Stimulated activated CD8-positive, alpha-beta memory T cell treated with anti-CD3 and anti-CD28 coated beads, Interleukin-15, amount 100 ng/mL, for 48 hours (primary cell): ENCODE measurements at places on chromosomes 7 and 10.

- no peak for DNase-seq
Observed at GRCh38 chr10:29668628-29669027, 33.9 kb upstream of the SVIL start.

- DNase-seq = no peak
Observed at GRCh38 chr7:90111-91063, 102.0 kb upstream of the FAM20C start.

DNA sequence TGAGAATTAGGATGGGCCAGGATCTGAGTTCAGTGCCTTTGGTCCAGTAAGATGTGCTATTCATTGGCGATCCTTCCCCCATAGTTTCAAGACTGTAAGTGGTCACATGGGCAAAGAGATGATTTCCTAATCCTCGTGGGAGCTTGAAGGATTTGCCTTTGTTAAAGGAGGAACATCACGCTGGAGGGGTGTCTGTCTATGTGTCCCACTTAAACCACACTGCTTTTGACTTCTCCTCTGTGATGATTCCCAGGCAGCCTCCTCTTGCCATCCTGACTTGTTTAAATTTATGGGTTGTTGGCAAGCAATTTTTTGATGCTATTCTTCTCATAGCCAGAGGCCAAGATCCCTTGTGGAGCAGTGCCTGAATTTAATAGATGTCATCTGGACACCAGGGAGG is 154.0 kb downstream of the TCF7L2 start:
- no peak for DNase-seq

- DNase-seq = no peak
Observed at GRCh38 chr7:1972744-1973143, 260.0 kb downstream of the MAD1L1 start.

DNA sequence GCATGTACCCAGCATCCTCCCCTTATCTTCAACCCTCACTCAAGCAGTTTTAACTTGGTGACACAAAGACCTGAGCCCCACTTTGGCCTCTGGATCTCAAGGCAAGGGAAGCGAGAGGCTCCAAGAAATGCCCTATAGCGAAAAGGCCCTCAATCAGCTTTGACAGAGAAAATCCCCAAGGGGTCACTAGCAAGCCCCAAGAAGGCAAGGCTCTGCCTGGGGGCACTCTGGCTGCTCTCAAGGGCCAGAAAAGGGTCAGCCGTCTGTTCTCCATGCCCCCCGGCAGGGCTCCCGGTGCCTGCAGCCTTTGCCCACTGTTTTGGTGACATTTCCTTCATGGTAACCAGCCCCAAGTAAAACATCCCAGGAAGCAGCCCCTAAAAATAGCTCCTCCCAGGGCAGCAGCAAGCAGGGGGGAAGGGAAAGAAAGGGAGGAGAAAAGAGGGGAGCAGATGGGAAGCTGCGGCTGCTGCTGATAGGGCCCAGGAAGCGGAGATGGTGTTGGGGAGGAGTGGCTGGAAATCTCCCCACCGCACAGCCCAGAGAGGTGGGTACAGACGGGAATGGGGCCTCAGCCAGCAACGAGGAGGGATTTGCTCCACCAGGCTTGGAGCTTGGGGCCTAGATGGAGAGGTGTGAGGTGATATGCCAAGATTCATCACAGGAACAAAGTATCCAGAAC is 7.1 kb downstream of the CAMK2G start:
- no peak for DNase-seq

- no peak for DNase-seq
Observed at GRCh38 chr10:971613-972012, 16.6 kb upstream of the GTPBP4 start.

DNA sequence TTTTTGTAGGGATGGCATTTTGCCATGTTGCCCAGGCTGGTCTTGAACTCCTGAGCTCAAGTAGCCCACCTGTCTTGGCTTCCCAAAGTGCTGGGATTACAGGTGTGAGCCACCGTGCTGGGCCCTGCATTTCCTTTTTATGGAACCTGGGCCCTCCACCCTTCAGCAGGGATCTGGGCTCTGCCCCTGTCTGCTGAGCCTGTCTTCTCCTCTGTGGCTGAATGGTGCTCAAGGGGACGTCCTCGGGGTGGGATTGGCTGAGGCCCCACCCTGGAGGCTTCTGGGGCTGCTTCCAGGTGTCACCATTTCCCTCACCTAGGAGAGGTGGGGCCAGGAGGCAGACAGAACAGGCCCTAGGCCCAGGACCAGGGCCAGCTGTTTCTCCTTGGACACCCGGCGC is 18.4 kb downstream of the FAM241B start:
- DNase-seq = no peak

- DNase-seq = no peak
Observed at GRCh38 chr10:74924251-74924963, 98.0 kb downstream of the KAT6B start.

- no peak for DNase-seq
Observed at GRCh38 chr10:122276611-122277208, 5.6 kb downstream of the BTBD16 start.

- DNase-seq = no peak
Observed at GRCh38 chr10:108465871-108466641, 1301.5 kb upstream of the SORCS1 start.

DNA sequence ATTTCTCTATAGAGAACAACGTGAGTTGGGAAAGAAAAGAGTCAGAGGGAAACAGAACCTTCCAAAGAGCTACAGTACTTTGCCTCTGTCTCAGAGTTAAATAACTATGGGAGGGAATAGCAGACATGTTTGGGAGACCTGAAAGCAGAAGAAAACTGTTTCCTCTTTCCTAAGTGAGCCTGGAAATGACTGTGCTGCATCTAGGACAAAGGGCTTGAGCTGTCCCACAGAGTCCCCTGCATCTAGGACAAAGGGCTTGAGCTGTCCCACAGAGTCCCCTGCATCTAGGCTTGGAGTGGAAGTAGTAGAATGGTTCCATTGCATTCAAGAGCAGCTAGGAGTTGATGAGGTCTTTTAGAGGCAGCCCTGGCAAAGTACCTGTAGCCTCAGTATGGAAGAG is 149.7 kb downstream of the DKK1 start:
- DNase-seq = no peak

DNA sequence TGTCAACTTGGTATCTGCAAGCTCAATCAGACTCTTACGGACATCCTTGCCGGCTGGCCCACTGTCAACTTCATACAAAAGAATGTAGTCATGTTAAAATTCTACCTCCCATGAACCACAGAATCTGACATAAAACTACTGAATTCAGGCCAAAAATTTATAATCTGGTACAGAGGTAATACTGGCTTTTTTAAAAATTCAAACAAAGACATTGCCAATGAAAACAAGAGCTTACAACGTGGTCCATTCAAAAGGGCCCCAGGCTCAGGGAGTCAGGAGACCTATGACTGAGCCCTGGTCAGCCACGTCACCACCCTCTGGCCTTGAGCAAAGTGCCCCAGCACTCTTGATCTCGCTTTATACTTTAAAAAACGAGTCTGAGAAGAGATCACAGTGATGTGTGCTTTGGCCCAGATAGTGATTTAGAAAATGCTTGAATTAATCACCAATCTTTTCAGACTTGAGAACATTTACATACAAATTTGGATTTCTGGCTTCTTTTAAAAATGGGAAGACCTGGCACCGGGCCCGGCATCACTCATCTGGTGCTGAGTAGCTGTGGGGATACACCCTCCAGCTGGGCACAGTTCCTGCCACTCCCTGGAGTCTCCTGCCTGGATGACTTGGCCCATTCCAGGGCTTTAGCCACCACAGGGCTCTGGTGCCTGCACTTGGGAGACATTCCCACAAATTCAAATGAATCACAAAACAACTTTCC is 94.1 kb downstream of the PIP4K2A start:
- DNase-seq = no peak

DNA sequence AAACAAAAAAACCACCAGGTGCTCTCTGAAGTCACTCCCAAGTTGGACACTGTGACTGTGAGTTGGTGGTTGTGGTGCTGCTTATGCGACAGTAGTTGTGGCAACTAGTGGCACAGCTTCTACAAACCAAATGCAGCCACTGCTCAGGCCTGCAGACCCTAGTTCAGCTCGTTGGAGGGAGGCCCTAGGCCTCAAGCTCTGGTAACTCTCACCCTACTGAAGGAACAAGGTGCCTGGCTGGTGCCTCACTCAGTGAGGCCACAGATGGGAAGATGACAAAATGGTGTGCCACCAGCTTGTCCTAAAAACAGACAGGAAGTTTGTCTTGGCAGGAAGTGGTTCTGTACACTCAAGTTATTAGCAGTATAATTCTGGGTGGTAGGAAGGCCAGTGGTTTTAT is 45.3 kb upstream of the RAPGEF5 start:
- no peak for DNase-seq

DNA sequence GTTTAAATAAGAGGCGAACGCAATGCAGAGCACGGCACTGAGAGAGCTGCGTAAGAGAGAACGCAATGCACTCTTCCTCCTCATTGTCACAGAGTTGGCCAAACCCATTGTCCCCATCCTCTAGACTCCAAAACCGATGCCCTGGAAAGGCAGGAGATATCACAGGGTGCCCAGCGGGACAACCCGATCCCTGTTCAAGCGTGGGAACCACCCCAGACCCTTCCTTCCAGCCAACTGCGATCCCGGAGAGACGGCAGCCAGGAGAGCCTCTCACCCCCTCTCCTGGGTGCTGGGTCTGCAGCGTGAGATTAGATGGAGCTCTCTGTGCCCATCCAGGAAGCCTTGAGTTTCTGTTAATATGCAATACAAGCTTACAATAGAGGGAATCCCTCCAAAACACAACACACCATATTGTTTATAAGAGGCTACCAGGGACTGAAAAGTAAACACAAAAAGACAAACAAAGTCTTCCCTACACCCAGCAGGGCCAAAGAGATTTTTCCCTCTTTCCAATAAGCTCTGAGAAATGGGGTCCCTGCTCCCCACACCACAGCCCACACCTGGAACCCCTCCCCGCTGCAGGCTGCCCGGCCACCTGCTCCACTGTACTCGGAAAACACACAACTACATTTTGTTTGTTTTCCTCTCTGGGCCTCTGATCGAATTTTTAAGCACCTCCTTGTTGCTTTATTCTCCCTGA is 187.6 kb downstream of the ADARB2 start:
- DNase-seq = no peak

DNA sequence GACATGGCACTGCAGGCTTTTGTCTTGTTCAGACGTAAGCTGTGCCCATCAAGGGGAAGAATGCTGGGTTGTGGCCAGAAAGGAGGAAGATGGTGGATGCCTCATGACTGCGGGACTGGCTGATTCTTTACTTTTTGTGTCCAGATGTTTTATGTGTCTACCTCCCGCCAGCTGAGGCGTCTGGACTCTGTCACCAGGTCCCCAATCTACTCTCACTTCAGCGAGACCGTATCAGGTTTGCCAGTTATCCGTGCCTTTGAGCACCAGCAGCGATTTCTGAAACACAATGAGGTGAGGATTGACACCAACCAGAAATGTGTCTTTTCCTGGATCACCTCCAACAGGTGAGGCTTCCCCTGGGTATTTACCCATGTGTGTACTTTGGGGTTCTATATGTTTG is 53.5 kb downstream of the ABCC2 start:
- no peak for DNase-seq

DNA sequence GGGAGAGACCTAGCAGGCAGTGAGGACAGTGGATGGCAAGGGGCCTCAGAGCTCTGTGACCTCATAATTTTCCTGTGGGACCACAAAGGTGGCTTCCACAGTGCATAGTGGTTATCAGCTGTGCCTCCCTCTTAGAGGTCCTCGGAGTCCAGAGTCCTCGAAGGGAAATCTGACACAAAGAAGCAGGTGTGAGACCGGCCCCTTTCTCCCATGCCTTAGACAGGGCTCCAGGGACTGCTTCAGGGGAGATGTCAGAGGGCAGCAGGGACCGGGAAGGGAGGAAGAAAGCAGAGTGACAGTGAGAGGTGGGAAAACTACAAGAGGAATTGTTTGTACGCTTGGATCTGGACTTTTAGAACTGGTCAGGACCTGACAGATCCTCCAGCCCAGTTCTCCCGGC is 66.3 kb downstream of the BAMBI start:
- DNase-seq = no peak

GRCh38 chr10:70678250-70678635 is 5.9 kb downstream of the ADAMTS14 start:
- no peak for DNase-seq

- DNase-seq = no peak
Observed at GRCh38 chr7:124780608-124781007, 15.0 kb upstream of the GPR37 start.

DNA sequence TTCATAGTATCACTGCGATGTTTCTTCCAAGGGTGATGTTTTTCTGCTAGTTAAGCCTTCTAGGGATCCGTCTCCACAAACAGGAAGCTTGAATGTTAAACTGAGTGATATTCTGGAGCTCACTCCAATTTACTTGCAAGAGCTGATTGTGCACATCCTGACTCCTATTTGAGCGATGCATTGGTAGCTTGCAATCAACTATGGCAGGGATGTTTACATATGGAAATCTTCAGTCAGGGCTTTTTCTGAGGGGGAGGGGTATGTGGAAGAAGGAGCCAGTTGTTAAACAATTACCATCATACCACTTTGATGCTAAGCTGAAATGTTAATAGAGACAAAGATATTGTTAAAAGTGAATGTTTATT is 43.2 kb upstream of the NXPH1 start:
- DNase-seq = no peak

DNA sequence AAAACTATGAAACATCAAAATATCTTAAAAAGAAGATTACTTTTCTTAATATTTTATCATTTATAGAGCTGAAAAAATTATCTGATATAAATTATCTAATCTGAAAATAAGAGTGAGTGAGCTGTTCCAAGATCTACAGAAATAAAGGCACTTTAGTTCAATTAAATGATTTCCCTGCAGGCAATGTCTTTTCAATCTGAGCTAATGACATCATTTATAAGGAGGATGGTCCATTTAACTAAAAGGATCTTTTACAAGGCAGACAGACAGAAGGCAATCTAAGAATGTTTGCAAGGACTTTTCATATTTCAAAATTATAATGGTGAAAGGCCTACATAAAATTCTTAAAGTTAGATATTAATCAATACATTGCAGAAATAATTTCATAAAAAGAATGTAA is 71.8 kb downstream of the SKAP2 start:
- DNase-seq = no peak

- no peak for DNase-seq
Observed at GRCh38 chr10:10958041-10958440, 59.6 kb upstream of the CELF2 start.

DNA sequence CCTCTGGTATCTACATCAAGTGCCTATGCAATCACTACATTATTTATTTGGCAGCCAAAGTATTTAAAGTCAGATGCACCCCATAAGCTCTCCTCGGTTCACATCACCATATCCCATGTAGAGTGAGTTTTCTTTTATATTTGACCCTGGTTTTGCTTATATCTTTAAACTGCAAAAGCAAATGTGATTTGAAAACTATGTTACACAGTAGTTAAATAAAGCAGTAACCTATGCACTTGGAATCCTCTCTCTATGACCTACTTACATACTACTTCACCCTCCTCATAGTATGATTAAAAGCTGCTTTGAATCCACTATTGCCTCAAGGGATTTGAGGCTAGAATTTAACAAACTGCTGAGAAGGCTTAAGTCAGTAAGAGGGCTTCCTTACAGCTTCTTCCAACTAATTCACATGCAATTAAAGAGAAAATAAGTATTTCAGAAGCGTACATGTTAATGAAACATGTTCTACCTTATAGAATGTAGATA is 2.2 kb upstream of the CELF2 start:
- no peak for DNase-seq
